ENCODE measurements at places on chromosomes 6 and 20. TPM values are rescaled to one million over a fixed set of nuclear protein-coding genes. Genes with fewer than 3 reads are reported as not detected.

COL11A2 gene
- total RNA-seq = 0.57 TPM

GSTA4 gene
- 3.9 TPM for total RNA-seq

PPP1R3G gene
- total RNA-seq = 0.44 TPM

DNA sequence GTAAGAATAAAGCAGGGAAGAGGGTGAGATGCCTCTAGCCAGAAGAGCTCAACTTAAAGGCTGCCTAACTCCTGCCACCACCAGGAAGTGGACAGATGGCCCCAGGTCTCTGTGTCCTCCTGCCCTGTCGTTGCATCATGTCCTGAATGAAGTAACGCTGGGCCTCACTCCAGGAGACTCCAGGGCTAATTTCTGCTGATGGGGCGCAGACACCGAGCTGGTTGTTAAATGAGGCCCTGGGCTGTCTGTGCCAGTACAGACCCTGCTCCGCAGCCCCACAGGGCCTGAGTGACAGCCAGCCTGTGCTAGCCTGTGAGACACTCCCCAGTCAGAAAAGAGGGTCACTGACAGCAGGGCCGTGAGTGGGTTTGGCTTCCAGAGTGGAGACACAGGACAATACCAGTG, 6.5 kb downstream of the IP6K3 start:
- DNase-seq = no peak

- H3K27me3 ChIP-seq = no peaks in the 10 kb centered on the region
- H3K4me1 ChIP-seq = no peaks in the 10 kb centered on the region
- peaks cover 58% of the 10 kb centered on the region for H3K36me3 ChIP-seq
- no peak overlapping the region for H3K4me3 ChIP-seq
- DNase-seq = no peak
Observed at GRCh38 chr6:111353912-111354462, 129.0 kb downstream of the REV3L start.

GRCh38 chr6:137740967-137741761, 125.9 kb upstream of the TNFAIP3 start:
- H3K36me3 ChIP-seq = no peaks in the 10 kb centered on the region
- no peak overlapping the region for H3K27ac ChIP-seq
- peaks cover 2% of the 10 kb centered on the region for H3K27me3 ChIP-seq
- H3K4me3 ChIP-seq = no peak overlapping the region
- DNase-seq = no peak
- H3K4me1 ChIP-seq = no peaks in the 10 kb centered on the region

GRCh38 chr6:168737481-168737880, 296.5 kb downstream of the SMOC2 start:
- H3K36me3 ChIP-seq = no peaks in the 10 kb centered on the region
- no peaks in the 10 kb centered on the region for H3K27me3 ChIP-seq
- DNase-seq = no peak

GRCh38 chr6:33929575-33930288, 125.9 kb upstream of the MLN start:
- DNase-seq = no peak
- H3K27ac ChIP-seq = no peak overlapping the region
- no peak overlapping the region for H3K4me3 ChIP-seq
- H3K27me3 ChIP-seq = peaks cover 2% of the 10 kb centered on the region

- H3K36me3 ChIP-seq = no peaks in the 10 kb centered on the region
- no peak overlapping the region for H3K4me3 ChIP-seq
- no peak for DNase-seq
- no peaks in the 10 kb centered on the region for H3K4me1 ChIP-seq
Observed at GRCh38 chr6:131125431-131125830, 9.8 kb upstream of the AKAP7 start.

DNA sequence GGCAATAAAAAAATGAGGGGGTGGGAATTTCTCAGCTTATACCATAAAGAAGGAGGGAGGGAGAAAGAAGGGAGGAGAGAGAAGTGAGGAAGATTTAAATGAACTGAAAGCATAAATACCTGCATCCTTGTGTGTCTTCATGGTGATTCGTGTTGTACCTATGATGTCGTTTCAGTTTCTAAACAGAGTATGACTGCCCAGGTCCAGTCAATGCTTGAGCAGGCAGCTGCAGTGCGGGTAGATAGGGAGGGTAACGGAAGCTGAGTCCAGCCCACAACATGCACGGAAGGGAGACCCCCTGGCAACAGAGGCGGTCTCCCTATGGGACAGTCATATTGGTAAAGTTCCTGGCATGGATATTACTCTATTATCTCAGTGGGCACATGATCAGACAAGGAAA, 184.5 kb downstream of the KIF16B start:
- no peaks in the 10 kb centered on the region for H3K4me1 ChIP-seq
- no peaks in the 10 kb centered on the region for H3K27me3 ChIP-seq
- H3K27ac ChIP-seq = no peak overlapping the region
- DNase-seq = no peak

DNA sequence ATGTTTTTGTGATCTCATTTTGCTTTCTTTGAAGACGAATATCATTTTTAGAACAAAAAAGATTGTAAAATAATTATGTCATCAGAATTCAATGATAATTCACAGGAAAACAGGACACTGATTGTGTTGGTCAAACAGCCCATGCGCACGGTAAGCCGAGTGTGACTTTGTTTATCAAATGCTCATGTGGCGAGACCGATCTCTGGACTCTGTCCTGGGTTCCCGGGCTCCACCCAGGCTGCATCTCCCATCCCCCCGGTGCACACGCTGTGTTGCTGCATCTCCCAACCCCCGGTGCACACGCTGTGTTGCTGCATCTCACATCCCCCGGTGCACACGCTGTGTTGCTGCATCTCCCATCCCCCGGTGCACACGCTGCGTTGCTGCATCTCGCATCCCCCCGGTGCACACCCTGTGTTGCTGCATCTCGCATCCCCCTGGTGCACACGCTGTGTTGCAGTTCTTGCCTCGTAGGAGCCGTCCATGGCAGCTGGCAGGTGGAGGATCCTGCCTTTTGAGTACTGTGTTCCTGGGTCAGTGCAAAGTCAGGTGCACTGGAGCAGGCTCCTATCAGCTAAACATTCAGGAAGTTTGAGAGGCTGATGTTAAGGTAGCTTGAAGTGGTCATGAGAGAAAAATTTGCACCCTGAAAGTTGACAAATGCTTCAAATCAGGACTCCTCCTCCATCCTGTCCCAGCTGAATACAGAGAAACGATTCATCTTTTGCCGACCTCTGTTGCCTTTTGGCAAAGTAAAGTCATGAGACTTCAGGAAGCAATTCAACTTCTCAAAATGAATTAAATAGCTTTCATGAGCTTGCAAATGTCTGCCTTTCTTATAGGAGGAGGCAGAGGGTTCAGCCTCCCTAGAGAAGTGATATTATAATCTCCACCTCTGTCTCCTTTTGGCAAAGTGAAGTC, 77.1 kb upstream of the FRMD1 start:
- H3K4me1 ChIP-seq = peaks cover 34% of the 10 kb centered on the region
- no peak for DNase-seq
- H3K27me3 ChIP-seq = no peaks in the 10 kb centered on the region

GRCh38 chr20:44596876-44597275, 14.5 kb downstream of the PKIG start:
- no peak for DNase-seq
- peaks cover 34% of the 10 kb centered on the region for H3K4me1 ChIP-seq
- no peaks in the 10 kb centered on the region for H3K27me3 ChIP-seq
- H3K4me3 ChIP-seq = no peak overlapping the region
- peak overlapping the region; percentile 10 for H3K27ac ChIP-seq

- H3K27me3 ChIP-seq = peaks cover 2% of the 10 kb centered on the region
- no peaks in the 10 kb centered on the region for H3K4me1 ChIP-seq
- no peaks in the 10 kb centered on the region for H3K36me3 ChIP-seq
- DNase-seq = no peak
- H3K4me3 ChIP-seq = no peak overlapping the region
Observed at GRCh38 chr20:59125332-59125731, 38.3 kb upstream of the ZNF831 start.

GRCh38 chr20:36969051-36969450, 17.5 kb upstream of the SAMHD1 start:
- H3K27ac ChIP-seq = no peak overlapping the region
- H3K36me3 ChIP-seq = no peaks in the 10 kb centered on the region
- no peak overlapping the region for H3K4me3 ChIP-seq
- DNase-seq = no peak

DNA sequence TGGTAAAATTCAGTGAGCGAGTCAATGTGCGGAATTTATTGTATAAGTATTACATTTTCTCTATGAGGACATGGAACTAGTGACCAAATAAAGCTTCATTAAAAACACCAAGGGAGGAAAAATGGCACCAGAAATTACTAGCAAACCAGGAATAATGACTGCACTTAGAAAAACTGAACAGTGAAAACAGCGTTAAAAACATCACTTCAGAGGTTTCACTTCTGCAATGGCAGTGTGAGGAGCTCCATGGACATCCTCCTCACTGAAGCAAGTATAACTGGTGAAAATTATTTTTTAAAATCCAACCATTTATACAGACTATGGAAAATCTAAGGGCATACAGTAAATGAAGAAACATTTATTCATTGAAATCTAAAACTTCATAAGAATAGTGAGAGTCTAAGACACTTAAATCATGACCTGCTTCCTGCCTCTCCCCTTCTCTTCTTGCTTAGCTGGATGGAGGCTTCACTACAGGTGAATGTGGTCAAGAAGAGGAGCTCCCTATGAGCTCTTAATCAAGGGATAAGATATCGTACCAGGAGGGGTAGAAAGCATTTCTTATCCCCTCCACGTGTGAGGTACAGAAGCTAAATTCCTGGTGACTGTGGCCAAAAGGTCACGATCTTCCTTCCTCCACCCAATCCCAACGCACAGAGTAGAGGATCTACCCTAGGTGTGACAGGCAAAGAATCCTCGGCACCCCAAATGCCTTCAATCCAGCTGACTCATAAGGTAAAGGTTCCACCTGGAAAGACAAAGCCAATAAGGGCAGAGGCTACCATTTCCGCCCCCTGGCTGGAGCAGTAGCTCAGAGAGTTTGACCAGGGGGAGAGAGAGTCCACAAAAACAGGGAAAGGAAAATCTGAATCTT, 12.3 kb upstream of the ASF1A start:
- peak overlapping the region; percentile 32 for H3K27ac ChIP-seq
- H3K27me3 ChIP-seq = no peaks in the 10 kb centered on the region
- H3K4me3 ChIP-seq = no peak overlapping the region

- no peaks in the 10 kb centered on the region for H3K36me3 ChIP-seq
- H3K27ac ChIP-seq = peak overlapping the region; percentile 89
- H3K27me3 ChIP-seq = peaks cover 11% of the 10 kb centered on the region
- H3K4me1 ChIP-seq = peaks cover 19% of the 10 kb centered on the region
- no peak for DNase-seq
Observed at GRCh38 chr20:32019156-32019510, 8.9 kb downstream of the CCM2L start.

All from Panc1 (cell line).